ENCODE measurements at places on chromosomes 12 and 14.

DNA sequence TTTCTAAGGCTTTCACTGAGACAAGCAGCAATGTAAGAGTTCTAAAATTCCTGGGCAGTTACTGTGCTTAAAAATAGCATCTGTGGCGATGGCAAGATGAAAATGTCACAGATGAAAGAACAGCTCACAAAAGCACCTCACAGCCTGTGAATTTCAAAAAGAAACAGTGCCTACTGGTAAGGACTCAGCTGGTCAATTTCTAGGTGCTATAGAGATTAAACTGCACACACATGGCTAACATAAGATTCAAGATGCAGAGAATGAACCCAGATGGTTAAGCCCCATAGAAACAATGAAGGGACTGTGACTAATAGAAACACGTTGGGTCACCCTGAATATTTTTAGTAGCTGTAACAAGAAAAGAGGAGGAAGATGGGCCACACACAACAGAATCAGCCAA is 12.0 kb upstream of the IL26 start:
- no peak for DNase-seq

GRCh38 chr12:116629480-116629879 is 70.3 kb downstream of the MAP1LC3B2 start:
- DNase-seq, result no peak

DNA sequence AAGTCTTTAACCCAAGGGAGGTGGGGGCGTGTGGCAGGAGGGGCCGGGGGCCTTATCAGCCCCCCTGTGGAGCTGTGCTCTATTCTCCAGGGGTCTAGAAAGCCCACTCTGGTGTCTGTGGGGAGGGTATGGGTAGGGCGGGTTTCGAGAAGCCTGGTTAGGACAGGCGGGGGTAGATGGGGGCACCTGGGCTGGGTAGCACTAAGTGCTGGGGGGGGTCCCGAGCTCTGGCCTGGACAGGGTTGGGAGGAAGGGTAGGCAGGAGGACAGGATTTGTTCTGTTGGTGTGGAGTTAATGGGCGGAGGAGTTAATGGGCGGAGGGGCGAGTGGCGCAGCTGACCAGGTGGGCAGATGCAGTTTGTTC is 2.0 kb downstream of the PACS2 start:
- no peak for DNase-seq

DNA sequence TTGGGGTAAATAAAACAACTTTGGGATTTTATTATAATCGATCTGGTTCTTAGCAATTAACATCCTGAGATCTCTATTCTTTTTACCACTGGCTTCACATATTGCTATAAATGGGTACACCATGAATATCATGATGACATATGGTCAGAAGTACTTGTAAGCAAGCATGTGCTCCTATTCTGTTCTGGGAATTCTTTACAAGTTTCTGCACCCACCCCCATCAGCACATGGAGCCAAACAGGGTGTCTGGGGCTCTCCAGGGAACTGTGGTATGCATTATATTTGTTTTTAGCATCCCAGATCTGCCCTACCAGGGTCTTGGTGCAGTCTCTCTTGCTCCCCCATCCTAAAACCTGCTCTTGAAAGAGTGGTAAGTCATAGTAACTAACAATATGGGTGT is 31.3 kb downstream of the DMAC2L start:
- DNase-seq, result no peak

GRCh38 chr12:52066346-52067080 is 3.3 kb upstream of the ATG101 start:
- no peak for DNase-seq

DNA sequence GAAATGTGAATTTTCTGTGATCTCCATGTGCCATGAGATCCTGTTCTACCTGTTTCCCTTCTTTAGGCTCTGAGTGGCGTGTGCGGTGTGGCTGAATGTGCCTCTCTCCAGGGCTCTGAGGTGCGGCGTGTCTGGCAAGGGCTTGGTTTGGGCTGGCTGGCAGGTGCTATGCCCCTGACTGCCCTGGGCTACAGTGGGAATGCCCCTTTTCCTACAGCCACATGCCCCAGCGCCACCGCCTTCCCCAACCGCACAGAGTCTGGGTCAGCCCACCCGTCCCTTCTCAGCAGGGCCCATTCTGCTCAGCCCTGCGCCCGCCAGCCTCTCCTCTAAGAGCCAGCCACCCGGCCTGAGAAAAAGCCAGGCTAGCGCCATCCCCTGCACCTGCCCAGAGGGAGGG is 24.7 kb downstream of the BTBD6 start:
- DNase-seq, result no peak

DNA sequence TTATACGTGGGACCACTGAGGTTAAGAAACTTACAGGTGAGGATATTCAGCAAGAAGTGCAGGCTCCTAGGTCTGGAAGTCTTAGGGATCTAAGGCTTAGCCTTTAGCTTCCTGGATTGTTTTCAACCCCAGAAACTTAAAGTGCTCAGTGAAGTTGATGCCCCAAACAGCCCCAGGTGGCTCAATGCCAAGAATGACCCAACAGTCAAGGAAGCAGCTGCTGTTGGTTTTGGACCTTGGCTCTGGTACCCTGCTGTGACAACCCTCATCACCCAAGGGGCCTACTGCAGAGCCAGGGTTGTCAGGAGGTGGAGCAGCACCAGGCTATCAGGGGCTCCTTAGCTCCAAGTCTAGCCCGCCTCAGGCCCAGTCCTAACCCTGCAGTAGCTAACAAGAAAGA is 36.8 kb downstream of the VDR start:
- DNase-seq, result no peak

GRCh38 chr14:50599700-50600444 is 39.9 kb downstream of the ATL1 start:
- DNase-seq, result no peak

GRCh38 chr12:4273652-4274395 is at the start of gene CCND2:
Gene CCND2, plus strand, starts transcription at chr12:4273762. Its CDS starts 279 bp downstream, at chr12:4274041.
- peak; percentile 66 for DNase-seq
